ENCODE measurements at places on chromosomes 12 and 14. TPM values are rescaled to one million over a fixed set of nuclear protein-coding genes. Genes with fewer than 3 reads are reported as not detected.

GRCh38 chr14:105474483-105475268 lies at the start of gene CRIP2:
TSS of gene CRIP2 (plus strand) at chr14:105474821. CDS start at chr14:105474863, 42 bp downstream.
- no peaks in the 10 kb centered on the region for H3K27me3 ChIP-seq
- H3K27ac ChIP-seq, result peak within 1 kb of the TSS; percentile 66
- DNase-seq, result peak; percentile 38
- peaks cover 9% of the 10 kb centered on the region for H3K4me1 ChIP-seq
- peak within 1 kb of the TSS; percentile 73 for H3K4me3 ChIP-seq
- peaks cover 5% of the 10 kb centered on the region for H3K36me3 ChIP-seq

SERPINA5 gene
- total RNA-seq, result not detected

DNA sequence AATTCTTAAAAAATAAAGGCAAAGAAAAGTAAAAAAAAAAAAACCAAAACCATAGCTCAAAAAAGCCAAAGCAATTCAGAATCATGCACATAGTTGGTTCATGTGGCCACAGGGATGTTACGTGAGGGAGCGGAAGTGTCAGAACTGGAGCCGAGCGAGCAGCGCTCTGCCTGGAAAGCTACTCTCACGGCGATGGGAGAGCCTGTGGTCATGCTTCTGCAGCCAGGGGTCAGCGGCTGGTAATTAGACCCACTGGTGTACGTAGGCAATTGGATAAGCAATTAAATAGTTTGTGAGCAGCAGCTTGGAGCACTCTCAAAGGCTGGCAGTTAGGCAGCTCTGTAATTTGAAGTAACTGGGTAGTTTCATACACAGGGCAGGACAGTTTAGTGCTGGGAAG lies 58.1 kb downstream of the TRHDE start:
- no peaks in the 10 kb centered on the region for H3K4me1 ChIP-seq
- no peaks in the 10 kb centered on the region for H3K36me3 ChIP-seq
- DNase-seq, result no peak
- H3K27ac ChIP-seq, result no peak overlapping the region

SLC7A8 gene
- total RNA-seq, result 1.5 TPM

DNA sequence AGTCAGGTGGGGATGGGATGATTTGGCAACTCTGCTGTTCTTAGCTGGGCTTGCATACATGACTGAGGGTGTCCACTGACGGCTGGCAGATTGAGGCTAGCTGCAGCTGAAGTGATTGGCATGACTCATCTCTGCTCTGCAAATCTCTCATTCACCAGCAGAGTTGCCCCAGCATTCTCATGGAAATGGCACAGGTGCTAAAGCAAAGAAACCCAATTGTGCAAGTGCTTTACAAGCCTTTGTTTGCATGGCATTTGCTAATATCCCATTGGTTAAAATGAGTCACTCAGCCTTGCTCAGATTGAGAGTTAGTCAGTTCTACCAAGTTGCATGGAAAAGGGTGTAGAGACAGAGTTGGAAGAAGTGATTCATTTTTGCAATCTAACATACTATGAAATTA lies 389.7 kb upstream of the FAR2 start:
- peaks cover 5% of the 10 kb centered on the region for H3K36me3 ChIP-seq
- H3K4me3 ChIP-seq, result no peak overlapping the region
- peaks cover 6% of the 10 kb centered on the region for H3K4me1 ChIP-seq
- peak; percentile 95 for DNase-seq
